Memory B cell (primary cell): ENCODE measurements at places on chromosomes 3 and 15.

- H3K4me3 ChIP-seq = no peak overlapping the region
- H3K36me3 ChIP-seq = no peaks in the 10 kb centered on the region
- H3K4me1 ChIP-seq = no peaks in the 10 kb centered on the region
- peaks cover 5% of the 10 kb centered on the region for H3K27me3 ChIP-seq
Measured at GRCh38 chr3:169564883-169565282, 98.6 kb downstream of the MECOM start.

DNA sequence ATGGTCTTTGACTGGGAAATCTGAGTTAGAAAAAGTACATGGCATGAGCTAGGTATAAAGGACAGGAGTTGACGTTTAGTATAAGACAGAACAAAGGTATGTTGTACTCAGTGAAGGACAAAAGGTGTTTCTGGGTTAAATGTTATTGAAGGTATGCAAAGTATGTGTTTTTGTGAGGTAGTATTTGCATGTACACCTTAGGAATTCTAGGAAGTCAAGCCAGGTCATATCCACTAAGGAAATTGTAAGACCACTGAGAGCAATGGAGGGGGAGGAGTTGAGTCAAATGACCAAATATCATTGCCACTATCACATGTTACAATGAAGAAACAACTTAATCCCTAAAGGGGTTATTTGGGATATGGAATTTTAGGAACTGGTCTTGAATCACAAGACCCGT, 24.4 kb upstream of the TGFBR2 start:
- no peaks in the 10 kb centered on the region for H3K27me3 ChIP-seq
- no peak overlapping the region for H3K27ac ChIP-seq
- peaks cover 13% of the 10 kb centered on the region for H3K4me1 ChIP-seq
- no peak overlapping the region for H3K4me3 ChIP-seq

- DNase-seq = peak; percentile 5
- H3K4me1 ChIP-seq = peaks cover 46% of the 10 kb centered on the region
- H3K4me3 ChIP-seq = peak overlapping the region; percentile 74
- peaks cover 14% of the 10 kb centered on the region for H3K36me3 ChIP-seq
Measured at GRCh38 chr15:56719021-56719612, 14.2 kb downstream of the ZNF280D start.

GRCh38 chr15:51098331-51098619, 3.6 kb upstream of the TNFAIP8L3 start:
- DNase-seq = no peak
- H3K4me1 ChIP-seq = peaks cover 7% of the 10 kb centered on the region
- peaks cover 27% of the 10 kb centered on the region for H3K27me3 ChIP-seq
- no peak overlapping the region for H3K4me3 ChIP-seq
- no peak overlapping the region for H3K27ac ChIP-seq

GRCh38 chr15:95368191-95368590, 962.3 kb upstream of the NR2F2 start:
- H3K4me1 ChIP-seq = no peaks in the 10 kb centered on the region
- DNase-seq = no peak
- no peaks in the 10 kb centered on the region for H3K36me3 ChIP-seq

- DNase-seq = no peak
- H3K27ac ChIP-seq = no peak overlapping the region
- no peaks in the 10 kb centered on the region for H3K4me1 ChIP-seq
- no peak overlapping the region for H3K4me3 ChIP-seq
Measured at GRCh38 chr15:48112242-48112641, 8.5 kb upstream of the SLC24A5 start.

DNA sequence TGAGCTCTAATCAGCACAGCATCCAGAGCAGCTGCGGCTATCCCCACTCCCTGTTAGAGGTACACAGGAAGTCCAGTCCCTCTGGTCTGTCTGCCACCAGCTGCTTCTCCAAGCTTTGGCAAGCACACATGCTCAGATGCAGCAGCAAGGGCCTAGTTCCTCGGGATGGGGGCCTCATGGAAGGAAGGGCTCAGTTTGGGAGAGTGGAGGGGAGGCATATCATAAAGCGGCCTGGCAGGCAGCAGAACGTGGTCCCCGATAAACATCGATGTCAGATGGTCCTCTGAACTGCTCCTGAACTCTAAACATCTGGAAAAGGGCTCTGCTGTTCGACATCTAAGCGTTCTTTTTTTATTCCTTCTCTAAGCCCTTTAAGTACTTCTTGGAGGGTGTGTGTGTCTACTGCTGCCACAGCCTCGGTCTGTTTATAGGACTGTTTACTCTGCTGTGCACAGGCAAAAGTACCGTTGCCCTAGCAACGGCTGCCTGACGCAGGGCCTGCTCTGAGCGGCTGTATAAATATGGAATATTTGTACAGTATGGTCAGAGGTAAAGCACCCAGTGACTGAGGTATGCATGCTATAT, 74.6 kb downstream of the PRICKLE2 start:
- no peaks in the 10 kb centered on the region for H3K27me3 ChIP-seq
- no peak overlapping the region for H3K27ac ChIP-seq

DNA sequence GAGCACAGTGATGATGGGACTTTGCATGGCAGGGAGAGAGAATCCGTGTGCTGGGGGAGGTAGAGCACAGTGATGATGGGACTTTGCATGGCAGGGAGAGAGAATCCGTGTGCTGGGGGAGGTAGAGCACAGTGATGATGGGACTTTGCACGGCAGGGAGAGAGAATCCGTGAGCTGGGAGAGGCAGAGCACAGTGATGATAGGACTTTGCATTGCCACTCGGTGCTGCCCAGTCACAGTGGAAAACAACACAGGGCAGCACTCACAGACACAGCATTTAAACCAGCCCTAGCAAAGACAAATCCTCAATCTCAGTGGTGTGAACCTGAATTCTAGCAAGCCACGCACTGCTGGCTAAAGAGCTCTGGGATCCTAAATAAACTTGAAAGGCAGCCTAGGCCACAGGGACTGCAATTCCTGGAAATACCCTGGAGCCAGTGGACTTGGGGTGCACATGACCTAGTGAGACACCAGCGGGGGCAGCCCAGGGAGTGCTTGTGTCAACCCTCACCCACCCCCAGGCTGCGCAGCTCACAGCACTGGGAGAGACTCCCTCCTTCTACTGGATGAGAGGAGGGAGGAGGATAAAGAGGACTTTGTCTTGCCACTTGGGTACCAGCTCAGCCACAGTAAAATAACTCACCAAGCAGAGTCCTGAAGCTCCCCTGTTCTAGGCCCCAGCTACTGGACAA, 23.4 kb upstream of the TNK2 start:
- H3K27ac ChIP-seq = no peak overlapping the region
- peaks cover 4% of the 10 kb centered on the region for H3K36me3 ChIP-seq
- peaks cover 3% of the 10 kb centered on the region for H3K4me1 ChIP-seq

GRCh38 chr3:158742871-158743663, 10.8 kb upstream of the RARRES1 start:
- H3K27ac ChIP-seq = no peak overlapping the region
- no peaks in the 10 kb centered on the region for H3K27me3 ChIP-seq
- no peak overlapping the region for H3K4me3 ChIP-seq
- DNase-seq = no peak
- peaks cover 3% of the 10 kb centered on the region for H3K4me1 ChIP-seq
